ENCODE measurements at places on chromosomes 13 and 19.

DNA sequence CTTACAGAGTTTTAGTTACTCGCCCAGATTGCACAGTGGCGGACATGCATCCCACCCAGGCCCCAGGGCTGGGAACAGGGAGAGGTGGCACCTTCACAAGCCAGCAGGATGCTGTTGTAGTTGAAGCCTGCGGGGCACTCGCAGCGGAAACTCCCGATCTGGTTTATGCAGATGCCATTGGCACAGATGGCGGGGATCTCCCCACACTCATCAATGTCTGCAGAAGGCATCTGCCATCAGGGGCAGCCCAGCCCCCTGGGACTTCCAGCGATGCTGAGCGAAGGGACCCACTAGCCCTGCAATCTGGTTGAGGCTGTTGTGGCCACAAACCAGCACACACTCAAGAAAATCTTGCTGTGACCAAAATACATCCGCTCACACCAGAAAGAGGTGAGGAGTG, 44.6 kb downstream of the CCL25 start:
- no peak for DNase-seq

DNA sequence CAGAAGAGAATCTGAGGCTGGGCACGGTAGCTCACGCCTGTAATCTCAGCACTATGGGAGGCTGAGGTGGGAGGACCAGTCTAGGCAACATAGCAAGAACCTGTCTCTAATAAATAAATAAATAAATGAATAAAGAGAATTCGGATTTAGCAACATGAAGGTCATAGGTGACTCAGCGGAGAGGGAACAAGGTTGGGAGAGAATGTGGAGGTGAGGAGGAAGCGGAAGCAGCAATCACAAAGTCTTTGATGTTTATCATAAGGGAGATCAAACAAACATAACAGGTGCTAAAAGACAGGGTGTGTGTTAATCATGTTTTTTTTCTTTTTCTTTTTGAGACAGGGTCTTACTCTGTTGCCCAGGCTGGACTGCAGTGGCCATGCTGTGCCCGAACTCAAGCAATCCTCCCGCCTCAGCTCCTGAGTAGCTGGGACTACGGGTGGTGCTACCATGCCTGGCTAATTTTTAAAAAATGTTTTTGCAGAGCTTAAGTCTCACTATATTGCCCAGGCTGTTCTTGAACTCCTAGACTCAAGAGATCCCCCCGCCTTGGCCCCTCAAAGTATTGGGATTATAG, 16.3 kb downstream of the PBX4 start:
- DNase-seq, result no peak

- no peak for DNase-seq
Observed at GRCh38 chr13:97944396-97945029, 9.0 kb upstream of the IPO5 start.

- DNase-seq, result no peak
Observed at GRCh38 chr13:23612731-23613130, 42.5 kb downstream of the TNFRSF19 start.
